ENCODE measurements at places on chromosomes 2 and 18. TPM values are rescaled to one million over a fixed set of nuclear protein-coding genes. Genes with fewer than 3 reads are reported as not detected.

TCF23 gene
- 0.04 TPM for total RNA-seq

FKBP1B gene
- 35.2 TPM for total RNA-seq

CD207 gene
- total RNA-seq = 0.27 TPM

- no peak overlapping the region for H3K27ac ChIP-seq
- H3K36me3 ChIP-seq = no peaks in the 10 kb centered on the region
- peaks cover 2% of the 10 kb centered on the region for H3K27me3 ChIP-seq
- H3K4me3 ChIP-seq = no peak overlapping the region
- H3K4me1 ChIP-seq = no peaks in the 10 kb centered on the region
- DNase-seq = peak; percentile 44
These were observed 76.9 kb upstream of the GCFC2 start for GRCh38 chr2:75787532-75788132.

DNA sequence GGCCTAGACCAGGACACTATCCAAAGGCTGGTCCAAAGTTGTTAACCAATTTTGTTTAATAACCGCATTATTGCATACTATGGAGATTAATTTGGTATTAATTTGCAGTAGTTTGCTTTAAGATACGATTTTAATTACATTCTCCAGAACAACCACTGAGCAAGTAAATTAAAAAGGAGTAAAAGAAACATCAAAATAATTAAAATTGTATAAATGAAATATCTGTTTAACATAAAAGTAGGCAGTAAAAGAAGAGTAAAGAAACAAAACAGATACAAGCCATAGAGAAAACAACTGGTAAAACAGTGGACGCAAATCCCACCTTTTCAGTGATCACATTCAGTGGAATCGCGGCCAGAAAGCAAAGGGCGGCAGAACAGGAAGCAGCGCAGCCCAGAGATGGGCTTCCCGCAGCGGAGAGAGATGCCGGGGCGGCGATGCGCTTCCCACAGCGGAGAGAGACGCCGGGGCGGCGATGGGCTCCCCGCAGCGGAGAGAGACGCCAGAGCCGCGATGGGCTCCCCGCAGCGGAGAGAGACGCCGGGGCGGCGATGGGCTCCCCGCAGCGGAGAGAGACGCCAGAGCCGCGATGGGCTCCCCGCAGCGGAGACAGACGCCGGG, 176.8 kb downstream of the RTP5 start:
- peaks cover 11% of the 10 kb centered on the region for H3K4me1 ChIP-seq
- no peak overlapping the region for H3K27ac ChIP-seq
- H3K36me3 ChIP-seq = no peaks in the 10 kb centered on the region
- peak overlapping the region; percentile 62 for H3K4me3 ChIP-seq
- peaks cover 31% of the 10 kb centered on the region for H3K27me3 ChIP-seq
- no peak for DNase-seq

DNA sequence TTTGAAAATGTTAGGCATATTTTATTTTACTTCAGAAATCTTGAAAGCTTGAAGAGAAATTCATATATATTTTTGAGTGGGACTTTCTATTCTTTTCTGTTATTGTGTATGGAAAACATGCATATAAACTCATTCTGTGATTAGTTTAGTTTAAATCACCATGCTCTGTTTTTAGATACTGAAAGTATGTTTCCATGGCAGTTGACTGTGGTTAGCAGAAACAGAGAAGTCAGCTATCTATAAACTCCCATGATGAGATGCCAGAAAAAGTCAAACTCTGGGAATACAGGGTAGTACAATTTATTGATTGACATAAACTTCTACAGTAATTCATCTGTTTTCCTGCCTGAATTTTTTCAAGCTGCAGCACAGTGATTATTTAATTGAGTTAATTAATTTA, 905.3 kb upstream of the VRK2 start:
- no peak for DNase-seq
- H3K27ac ChIP-seq = no peak overlapping the region
- H3K4me3 ChIP-seq = no peak overlapping the region
- no peaks in the 10 kb centered on the region for H3K36me3 ChIP-seq
- H3K4me1 ChIP-seq = no peaks in the 10 kb centered on the region
